ENCODE measurements at places on chromosomes 6 and 20.

DNA sequence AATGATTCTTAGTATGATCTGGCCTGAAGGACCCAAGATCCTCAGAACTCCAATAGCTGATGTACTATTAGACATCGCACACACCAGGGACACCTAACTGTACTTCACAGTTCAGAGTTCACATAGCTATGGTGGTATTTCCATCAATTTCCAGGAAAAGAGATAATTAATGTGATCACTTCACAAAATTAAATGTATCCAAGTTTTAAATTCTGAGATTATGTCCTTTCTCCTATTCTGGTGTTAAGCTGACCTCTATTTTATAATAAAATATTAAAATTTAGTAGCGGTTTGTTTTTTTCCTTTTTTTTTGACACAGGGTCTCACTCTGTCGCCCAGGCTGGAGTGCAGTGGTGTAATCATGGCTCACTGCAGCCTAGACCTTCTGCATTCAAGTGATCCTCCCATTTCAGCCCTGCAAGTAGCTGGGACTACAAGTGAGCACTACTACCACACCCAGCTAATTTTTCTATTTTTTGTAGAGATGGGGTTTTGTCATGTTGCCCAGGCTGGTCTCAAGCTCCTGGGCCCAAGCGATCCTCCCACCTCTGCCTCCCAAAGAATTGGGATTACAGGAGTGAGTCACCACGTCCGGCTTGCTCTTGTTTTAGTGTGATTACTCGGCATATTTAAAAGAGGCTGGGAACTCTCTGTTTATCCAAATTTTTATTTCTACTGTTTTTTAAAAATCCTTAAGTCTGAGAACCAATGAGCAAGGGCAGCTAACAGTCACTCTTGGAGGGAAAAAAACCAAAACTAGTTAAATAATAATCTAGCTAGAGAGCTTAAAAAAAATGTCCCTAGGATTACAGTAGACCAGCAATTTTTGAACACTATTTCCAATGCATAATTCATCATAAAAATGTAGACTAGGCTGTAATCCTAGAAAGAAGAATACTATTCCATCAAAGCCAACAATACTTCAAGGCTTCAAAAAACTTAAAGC is 16.0 kb downstream of the KIF13A start:
- no peak for DNase-seq

GRCh38 chr20:31560094-31560745 is 44.9 kb upstream of the ID1 start:
- peak; percentile 63 for DNase-seq

- no peak for DNase-seq
Observed at GRCh38 chr20:63656451-63656850, 1.7 kb upstream of the RTEL1 start.

DNA sequence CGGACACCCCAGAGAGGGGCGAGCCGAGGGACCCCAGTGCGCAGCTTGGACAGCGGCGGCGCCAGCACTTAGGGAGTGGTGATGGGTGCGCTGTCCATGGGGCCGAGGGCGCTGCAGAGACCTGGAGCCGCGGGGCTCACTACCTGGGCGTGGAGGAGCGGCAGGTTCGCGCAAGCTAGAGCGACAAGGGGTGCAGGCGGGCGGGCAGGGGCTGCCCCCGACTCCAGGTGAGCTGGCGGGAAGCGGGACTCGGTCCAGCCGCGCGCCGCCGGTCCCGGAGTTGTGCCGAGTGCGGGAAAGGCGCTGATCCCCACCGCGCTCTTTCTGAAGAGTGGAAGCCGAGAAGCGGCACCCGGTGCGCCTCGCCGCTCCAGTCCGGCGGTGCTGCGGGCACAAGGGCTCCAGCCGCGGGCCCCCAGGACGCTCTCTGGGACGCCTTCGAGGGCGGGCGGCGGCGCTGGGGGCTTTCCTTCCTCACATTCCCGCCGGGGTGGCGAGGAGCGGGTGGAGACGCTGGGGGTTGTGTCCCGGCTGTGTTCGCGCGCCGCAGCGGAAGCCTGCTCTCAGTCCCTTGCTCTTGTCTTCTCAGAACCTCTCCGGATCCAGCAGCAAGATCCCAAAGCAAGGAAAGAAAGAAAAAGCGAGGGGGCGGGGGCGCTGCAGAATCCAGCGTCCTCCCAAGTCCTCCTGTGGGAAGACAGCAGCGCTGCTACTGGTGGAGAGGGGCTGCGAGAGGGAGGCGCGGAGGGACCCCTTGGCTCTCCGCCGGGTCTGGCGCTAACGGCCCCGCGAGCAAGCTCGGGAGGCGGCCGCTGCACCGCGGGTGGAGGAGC is at the start of gene B3GAT2:
TSS of gene B3GAT2 (minus strand) at position 610 of the 833 bp plus-strand sequence. CDS start 631 bp downstream, outside the sequence.
- no peak for DNase-seq

- no peak for DNase-seq
Observed at GRCh38 chr20:1568163-1568490, 10.6 kb upstream of the SIRPD start.

- DNase-seq = no peak
Observed at GRCh38 chr20:23754731-23755130, 4.0 kb upstream of the CST1 start.

- no peak for DNase-seq
Observed at GRCh38 chr6:29726571-29727194, 3.4 kb downstream of the HLA-F start.

DNA sequence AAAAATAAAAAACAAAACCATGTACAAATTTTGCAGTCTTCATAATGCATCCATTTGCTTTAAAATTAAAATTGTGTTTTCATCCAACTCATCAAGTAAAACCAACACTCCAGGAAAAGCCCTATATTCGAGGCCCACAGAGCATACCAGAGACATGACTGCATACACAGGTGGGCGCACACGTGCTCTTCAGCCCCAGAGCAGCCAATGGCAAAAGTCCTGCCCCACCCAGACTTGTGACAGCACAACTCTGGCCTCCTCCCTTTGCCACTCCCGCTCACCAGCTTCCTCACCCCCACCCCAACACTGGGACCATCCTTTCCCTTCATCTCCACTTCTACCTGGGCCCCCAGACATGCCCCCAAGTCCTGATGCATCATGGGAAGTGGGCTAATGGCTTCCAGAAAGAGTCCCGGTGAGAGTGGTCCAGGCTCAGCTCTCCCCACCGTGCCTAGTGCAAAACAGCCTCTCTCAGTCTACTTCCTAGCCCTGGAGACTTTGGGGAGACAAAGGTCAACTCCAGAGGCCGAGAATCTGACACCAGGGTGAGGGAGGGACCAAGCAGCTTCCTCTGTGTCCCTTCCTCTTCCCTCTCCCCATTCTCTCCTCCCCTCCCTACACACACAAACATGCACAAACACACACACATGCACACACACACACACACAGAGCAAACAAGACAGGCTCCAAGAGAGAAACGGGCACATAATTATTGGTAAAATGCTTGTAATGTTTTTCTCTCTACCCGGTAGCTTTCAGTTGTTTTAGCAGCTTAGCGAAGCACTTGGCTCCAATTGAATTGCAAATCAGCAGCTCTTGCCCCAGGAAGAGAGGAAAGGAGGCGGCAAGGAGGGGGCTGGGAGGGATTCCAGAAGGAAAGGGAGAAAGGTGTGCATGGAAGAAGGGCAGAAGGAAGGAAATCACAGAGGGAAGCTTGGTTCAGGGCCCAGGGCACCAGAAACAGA is 14.3 kb downstream of the GRM4 start:
- DNase-seq = no peak

DNA sequence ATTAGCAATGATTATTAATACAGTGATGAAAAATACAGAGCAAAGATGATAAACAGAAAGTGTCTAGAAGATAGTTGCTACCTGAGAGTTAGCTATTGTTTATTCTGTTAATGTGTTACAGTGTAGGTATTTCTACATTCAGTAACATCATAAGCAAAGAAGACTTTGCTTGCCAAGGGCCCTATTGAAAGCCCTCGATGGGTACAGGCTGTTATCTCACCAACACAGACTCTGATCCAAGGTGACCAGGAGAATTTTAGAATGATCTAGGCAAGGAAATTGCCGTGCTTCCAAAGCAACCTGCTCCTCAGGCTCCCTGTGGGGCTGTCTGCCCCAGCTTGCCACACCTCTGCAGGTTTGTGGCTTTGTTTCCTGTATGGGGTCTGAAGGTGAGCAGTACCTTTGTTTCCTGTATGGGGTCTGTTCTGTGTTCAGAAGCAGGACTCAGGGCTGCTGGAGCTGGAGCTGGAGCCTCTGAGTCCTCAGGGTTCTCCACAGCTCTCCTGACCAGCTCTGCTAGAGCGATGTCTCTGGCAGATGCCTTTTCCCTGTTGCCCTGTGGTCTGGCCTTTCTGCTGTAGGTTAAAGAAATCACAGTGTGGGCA is 32.5 kb downstream of the PHACTR3 start:
- no peak for DNase-seq

GRCh38 chr6:109095835-109096084 is 453 bp downstream of the CEP57L1 start:
- DNase-seq = no peak

DNA sequence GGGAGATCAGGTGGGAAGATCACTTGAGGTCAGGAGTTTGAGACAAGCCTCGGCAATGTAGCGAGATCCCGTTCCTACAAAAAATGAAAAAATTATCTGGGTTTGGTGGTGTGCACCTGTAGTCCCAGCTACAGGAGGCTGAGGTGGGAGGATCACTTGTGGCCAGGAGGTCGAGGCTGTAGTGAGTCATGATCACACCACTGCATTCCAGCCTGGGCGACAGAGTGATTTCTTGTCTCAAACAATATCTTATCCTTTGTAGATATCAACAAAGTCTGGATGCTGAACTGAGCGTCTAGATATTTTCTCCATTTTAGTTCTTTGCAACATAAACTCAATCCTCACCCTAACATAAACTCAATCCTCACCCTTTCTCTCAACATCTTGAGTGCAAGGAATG is 197.6 kb downstream of the DTNBP1 start:
- DNase-seq = no peak

DNA sequence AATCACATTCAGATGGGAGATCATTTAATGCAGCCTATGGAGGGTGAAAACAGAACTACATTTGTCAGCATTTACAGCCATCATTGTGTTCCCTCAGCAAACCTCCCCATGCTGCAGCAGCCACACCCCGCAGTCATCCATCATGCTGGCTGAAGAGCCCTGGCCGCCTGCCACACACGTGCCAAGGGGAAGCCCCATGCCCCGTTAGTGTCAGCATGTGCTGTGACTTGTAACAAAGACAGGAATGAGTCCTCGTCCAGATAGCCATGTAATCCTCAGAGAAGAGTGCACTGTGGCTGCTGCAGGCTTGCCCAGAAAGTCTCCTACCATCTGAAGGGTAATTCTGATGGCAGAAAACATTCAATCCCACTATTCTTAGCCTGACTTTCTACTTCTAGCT is 1097.8 kb downstream of the KIF16B start:
- DNase-seq = no peak

DNA sequence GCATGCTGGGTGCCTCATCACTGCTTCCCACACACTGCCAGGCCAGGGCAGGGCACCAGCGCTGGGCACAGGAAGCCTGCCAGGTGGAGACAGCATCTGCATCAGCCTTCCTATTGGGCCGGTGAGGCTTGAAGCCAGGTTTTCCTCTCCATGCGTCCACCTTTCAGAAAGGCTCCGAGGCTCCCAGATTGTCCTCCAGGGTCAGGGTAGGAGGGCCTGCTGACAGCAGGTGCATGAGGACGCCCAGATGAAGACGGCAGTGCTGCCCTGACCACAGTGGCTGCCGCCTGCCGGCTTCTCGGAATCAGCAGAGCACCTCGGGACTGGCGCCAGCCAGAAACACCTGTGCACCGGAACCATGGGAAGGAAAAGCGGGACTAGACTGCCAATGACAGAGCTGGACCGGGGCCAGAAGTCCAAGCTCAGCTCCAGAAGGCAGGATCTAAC is 170.5 kb upstream of the CST7 start:
- no peak for DNase-seq

GRCh38 chr6:158255989-158256601 is 56.2 kb upstream of the TULP4 start:
- DNase-seq = no peak

- no peak for DNase-seq
Observed at GRCh38 chr6:111748231-111748647, 125.0 kb downstream of the FYN start.

DNA sequence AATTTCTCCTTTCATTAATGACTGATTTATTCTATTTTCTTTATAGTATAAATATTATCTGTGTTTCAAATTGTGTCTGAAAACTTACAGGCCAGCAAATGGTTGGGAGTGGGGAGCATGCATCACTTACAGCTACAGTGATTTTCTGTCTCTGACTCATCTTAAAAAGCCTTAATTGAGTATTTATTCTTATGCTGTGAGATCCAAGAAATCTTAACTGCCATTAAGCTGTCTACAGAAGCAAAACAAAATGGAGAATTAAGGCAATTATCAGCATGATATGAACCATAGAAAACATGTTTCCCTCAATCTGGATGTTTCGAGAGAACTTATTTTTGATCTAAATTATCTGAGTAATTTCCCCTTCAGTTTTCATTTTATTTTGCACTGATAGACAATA is 831.2 kb downstream of the KIF16B start:
- no peak for DNase-seq

DNA sequence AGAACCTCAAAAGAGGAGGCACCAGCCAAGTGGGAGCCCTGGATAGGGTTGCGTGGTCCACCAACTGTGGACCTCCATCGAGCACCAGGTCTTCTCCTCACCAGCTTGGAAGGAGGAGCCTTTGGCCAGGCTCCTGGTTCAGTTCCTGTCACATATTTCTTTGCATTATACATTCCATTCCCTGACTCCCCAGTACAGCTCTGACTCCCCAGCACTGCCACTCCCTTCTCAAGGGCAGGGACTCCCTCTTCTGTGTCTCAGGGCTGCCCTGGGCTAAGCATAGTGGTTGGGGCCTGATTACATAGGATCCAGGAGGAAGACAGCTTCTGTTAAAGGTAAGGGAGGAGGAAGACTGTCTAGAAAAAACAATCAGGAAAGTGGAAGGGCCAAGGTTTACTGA is 91.1 kb downstream of the MRPL14 start:
- no peak for DNase-seq

GRCh38 chr6:37477656-37478435 is 21.8 kb downstream of the CCDC167 start:
- no peak for DNase-seq

GRCh38 chr6:3357678-3358077 is 98.9 kb downstream of the PSMG4 start:
- no peak for DNase-seq

- no peak for DNase-seq
Observed at GRCh38 chr20:9262653-9263194, 193.8 kb downstream of the PLCB4 start.

Data from stimulated activated CD4-positive, alpha-beta T cell treated with anti-CD3 and anti-CD28 coated beads, Interleukin-1b, Interleukin-23, amount 100 ng/mL, for 1 hour (primary cell).